ENCODE measurements at places on chromosomes 13 and 19.

DNA sequence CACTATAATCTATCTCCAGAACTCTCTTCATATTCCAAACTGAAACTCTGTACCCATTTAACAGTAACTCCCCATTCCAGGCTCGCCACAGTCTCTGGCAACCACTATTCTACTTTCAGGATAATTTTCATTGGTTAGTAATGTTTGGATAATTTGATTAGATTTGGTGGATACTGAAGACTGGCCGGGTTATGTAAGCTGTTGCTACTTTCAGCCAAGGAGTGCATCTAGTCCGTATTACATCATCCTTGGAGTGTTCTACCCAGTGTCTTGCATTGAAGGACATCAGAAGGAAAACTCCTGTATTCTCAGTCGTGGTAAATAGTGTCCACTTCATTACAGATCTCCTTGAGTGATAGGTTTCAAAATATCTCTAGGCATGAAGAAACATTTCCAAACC is 60.5 kb downstream of the PCCA start:
- no peak for DNase-seq

- no peak for DNase-seq
Measured at GRCh38 chr13:54859827-54860226, 1831.2 kb downstream of the OLFM4 start.

DNA sequence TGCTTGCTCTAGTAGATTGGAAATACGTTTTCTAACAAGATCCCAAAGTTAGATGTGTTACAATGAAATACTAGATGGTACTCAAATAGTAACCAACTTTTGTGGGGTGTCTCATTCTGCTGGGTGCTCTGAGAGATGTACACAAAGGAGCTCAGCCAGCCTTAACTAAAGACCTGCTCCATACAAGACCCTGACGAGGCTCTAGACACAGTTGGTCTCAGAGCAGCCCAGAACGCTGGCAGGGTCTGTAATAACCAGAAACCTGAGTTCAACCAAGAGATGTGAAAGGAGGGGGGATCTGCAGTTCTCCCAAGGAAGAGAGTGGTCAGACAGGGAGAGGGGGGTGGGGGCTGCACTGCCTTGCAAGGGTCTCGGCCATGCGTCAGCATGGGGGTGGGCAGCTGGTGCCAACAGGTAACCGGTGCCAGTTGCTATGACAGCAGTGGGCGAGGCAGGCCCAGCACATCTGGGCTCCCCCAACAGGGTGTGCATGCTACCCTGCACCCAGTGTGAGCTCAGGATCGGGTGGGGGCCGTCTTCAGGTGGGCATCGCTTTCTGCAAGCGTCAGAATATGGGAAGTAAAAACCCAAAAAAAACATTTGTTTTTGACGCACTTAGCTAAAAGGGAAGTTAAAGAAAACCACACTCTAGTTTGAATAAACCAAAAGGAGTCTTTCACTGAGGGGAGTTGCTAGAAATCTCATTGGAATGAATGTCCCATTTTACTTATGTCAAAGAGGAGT is 68.0 kb upstream of the GPR183 start:
- no peak for DNase-seq

- no peak for DNase-seq
Measured at GRCh38 chr19:30330266-30330665, 41.9 kb upstream of the ZNF536 start.

- peak; percentile 8 for DNase-seq
Measured at GRCh38 chr13:50713523-50714248, 129.8 kb downstream of the DLEU7 start.

DNA sequence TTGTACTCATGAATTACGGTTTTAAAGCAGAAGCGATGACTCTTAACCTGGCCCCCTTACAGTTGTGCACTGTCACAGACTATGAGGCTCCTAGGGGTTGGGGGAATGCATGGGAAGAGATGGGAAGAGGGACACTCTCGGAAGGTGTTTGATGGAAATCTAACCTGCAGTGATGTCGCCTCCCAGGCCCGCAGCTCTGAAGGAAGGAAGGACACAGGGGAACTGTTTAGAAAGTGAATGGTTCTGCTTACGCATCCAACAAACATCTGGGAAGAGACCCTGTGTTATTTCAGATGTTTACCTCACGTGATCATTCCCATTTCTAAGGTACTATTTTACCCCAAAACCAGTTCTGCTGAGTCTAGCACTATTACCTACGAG is 48.0 kb upstream of the SLC7A9 start:
- no peak for DNase-seq

GRCh38 chr19:42122691-42123607 is 9.3 kb downstream of the POU2F2 start:
- no peak for DNase-seq

- peak; percentile 10 for DNase-seq
Measured at GRCh38 chr19:41431426-41432386, 4.5 kb upstream of the B3GNT8 start.

GRCh38 chr13:50104493-50104892 is 89.2 kb downstream of the KCNRG start:
- no peak for DNase-seq

DNA sequence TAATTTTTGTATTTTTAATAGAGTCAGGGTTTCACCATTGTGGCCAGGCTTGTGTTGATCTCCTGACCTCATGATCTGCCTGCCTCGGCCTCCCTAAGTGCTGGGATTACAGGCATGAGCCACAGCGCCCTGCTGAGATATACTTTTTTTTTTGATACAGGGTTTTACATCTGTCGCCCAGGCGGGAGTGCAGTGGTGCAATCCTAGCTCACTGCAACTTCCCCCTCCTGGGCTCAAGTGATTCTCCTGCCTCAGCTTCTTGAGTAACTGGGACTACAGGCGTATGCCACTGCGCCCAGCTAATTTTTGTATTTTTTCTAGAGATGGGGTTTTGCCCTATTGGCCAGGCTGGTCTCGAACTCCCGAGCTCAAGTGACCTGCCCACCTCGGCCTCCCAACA is 2.0 kb downstream of the COLGALT1 start:
- DNase-seq: no peak

DNA sequence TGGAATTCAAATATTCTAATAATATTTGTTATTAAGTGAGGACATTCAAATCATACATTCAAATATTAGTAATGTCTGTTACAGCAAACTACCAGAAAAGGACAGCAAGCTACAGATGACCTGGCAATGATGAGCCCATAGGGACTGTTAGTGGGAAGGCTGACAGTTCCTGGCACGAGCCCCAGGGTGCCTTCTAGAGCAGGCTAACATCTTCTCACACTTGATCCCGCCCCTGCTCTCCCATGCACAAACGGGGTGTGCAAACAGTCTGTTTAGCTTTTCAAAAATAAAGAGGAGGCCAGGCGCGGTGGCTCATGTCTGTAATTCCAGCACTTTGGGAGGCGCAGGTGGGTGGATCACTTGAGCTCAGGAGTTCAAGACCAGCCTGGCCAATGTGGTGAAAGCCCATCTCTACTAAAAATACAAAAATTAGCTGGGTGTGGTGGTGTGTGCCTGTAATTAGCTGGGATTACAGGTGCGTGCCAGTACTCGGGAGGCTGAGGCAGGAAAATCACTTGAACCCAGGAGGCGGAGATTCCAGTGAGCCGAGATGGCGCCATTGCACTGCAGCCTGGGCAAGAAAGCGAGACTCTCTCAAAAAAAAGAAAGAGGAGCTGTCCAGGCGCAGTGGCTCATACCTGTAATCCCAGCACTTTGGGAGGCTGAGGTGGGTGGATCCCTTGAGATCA is 9.6 kb upstream of the GARRE1 start:
- DNase-seq: no peak

GRCh38 chr13:38850868-38851626 is 139.6 kb downstream of the STOML3 start:
- DNase-seq: no peak

- DNase-seq: no peak
Measured at GRCh38 chr13:105783261-105783660, 752.2 kb downstream of the EFNB2 start.

GRCh38 chr13:110964229-110965037 is 49.6 kb upstream of the ANKRD10 start:
- no peak for DNase-seq

DNA sequence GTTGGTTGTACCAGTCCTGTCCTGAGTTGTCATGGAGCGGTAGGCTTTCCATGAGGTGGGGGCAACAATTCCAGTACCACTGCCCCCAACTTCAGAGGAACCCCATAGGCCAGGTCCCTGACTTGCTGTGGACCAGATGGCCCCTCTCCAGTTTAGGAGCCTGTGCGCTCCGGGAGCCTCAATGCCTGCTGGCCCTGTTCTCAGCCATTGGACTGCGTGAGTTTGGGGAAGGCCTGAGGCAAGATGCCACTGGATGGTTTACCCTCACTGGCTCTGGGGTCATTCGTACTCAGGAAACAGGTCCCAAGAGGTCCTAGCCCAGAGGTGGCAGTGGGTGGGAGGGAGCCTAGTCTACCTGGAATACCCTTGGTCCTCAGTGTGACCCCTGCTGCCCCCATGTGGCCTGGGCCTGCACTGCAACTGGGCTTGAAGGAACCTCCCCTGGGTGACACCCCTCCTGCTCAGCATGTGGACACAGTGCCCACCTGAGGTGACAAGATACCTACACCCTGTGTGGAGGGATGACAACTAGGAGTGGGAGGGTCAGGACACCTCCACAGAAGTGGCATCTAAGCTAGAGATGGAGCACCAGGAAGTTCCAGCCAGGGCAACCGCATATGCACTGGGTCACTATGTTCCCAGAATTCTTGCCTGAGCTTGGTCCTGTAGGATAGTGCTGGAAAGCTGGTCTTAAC is 6.0 kb upstream of the PRR19 start:
- DNase-seq: peak; percentile 66

GRCh38 chr13:109745060-109745459 is 41.3 kb downstream of the IRS2 start:
- no peak for DNase-seq

- peak; percentile 64 for DNase-seq
Measured at GRCh38 chr19:48992581-48993174, 431 bp downstream of the GYS1 start.

GRCh38 chr13:111654531-111654930 is 334.1 kb downstream of the TEX29 start:
- peak; percentile 38 for DNase-seq

- no peak for DNase-seq
Measured at GRCh38 chr19:50876456-50876855, 3.2 kb downstream of the KLK2 start.

- DNase-seq: no peak
Measured at GRCh38 chr13:28751175-28751960, 32.6 kb upstream of the SLC46A3 start.

GRCh38 chr13:40764587-40765403 is 6.2 kb downstream of the MRPS31 start:
- DNase-seq: no peak

Data from DMS79 treated with DMSO at 0.1 percent for 48 hours (cell line).